ENCODE measurements at places on chromosomes 12 and 14.

- peak; percentile 20 for DNase-seq
Measured at GRCh38 chr14:96502621-96503305, 581 bp downstream of the PAPOLA start.

- peak; percentile 40 for DNase-seq
Measured at GRCh38 chr12:121580959-121581685, at the start of gene KDM2B. Gene KDM2B, minus strand, starts transcription at chr12:121581023. Its CDS starts 112 bp downstream, at chr12:121580911.

DNA sequence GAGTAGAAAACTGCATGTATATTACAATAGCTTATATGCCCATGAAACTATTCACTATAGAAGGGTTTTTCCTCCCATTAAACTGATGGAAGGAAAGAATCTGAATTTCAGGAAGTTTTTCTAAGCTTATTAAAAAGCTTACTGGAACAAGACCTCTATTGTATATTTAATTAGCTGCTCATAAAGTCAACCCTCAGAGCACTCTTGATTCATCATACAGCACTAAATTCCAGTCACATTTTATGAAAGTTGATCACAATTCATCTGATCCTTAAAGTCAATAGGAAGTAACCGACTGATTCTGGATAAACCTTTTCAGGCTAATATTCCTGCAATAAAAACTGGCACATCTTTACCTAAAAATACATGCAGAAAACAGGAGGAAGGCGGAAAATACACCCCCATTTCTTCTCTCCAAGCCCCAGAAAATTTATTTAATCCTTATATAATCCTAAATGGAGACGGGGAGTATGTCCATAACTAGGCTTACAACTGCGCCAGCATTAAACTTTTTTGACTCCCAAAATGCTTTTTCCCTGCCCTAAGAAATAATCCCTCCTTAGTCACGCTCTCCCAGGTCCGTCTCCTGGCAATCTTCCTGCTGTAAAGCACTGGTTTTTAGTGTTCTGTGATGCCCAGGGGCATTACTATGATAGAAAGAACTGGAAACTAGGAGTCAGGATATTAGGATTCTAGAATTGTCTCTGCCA, 35.3 kb downstream of the DICER1 start:
- no peak for DNase-seq

DNA sequence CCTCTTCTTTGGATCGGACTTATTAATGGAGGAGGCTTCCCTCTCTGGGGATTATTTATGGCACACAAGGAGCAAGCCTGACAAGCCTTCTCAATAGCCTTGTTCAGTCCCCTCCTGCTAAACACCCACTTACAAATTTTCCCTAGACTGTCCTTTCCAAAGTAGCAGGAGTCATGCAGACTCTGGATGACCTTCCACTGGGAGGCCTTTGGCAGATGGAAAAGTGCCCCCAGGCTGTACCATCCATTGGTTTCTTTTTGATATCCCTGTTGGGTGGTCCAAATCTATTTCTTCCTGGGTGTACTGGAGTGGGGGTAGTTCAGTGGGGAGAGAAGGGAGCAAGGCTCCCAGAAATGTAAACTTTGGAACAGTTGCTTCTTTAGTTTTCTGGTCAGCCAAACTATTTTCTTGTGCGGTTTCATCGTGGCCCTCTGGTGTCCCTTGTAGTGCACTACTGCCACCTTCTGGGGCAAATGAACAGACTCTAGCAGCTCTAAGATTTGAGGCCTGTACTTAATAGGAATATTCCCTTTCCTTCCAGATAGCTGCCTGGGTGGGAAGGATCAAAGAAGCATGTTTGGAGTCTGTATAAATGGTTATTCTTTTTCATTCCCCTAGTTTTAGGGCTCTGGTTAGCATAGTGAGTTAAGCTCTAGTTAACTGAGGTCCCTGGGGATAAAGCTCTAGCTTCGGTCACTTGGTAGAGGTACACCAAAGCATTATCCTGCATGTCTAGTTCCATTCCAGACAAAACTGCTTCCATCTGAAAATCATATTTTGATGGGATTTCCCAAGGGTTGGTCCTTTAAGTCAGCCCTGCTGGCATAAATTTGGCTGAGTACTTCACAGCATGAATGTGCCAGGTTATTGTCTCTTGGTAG, 409.5 kb downstream of the SLC6A15 start:
- peak; percentile 77 for DNase-seq

DNA sequence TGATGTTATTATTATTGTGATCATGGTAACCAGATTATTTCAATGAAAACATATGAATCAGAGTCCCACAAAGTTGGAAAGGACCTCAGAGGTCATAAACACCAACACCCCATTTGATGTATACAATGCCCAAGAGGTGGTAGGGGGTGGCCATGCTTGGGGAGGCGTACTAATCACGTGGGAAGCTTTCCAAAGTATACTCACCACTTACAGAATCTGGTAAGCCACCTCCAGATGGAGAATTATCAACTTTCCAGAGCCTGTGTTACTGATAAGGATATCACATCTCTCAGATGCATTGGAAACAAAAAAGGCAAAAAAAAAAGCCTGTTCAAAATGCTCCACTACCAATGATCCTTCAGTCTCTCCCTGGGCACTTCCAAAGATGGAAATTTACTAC, 8.4 kb downstream of the DAD1 start:
- DNase-seq: no peak
